Activated T-helper 17 cell treated with anti-CD3 and anti-CD28 coated beads, Interleukin-2, amount 50 U/mL, for 72 hours (primary cell): ENCODE measurements at places on chromosomes 16 and 17. TPM values are rescaled to one million over a fixed set of nuclear protein-coding genes. Genes with fewer than 3 reads are reported as not detected.

- no peak for ATAC-seq
Measured at GRCh38 chr16:13883881-13884280, 36.1 kb upstream of the ERCC4 start.

DNA sequence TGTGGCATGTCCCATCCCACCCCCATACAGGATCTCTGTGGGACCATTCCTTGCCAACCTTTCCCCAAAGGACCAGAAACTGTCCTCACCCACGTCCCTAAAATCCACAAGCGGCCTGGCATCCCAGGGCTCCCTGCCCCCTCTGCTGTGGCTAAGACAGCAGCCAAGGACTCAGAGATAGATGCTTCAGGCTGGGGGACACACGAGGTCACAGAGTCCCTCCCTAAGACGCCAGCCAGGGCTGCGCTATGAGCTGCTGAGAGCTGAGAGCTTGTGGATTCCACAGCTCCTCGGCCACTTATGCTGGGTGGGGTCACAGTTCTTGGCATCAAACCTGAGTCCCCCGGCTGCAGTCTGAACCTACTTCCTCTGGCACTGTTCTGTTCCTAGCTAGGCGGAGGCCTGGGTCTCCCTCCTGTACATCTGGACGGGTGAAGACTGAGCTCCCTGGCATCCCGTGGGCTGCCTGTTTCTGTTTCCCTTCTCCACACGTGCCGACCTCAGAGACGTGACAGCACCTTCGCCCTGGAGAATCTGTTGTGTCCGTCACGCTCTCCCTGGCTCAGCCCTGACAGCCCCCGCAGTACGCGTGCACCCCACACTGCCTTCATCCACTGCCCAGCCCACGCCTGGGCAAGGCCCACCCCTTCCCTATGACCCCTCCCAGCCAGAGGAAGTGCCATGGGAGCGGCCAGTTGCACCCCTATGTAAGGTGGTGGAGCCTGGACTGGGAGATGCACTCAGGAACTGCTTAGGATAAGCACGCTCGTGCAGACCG is 61.2 kb downstream of the ENGASE start:
- no peak for ATAC-seq

DNA sequence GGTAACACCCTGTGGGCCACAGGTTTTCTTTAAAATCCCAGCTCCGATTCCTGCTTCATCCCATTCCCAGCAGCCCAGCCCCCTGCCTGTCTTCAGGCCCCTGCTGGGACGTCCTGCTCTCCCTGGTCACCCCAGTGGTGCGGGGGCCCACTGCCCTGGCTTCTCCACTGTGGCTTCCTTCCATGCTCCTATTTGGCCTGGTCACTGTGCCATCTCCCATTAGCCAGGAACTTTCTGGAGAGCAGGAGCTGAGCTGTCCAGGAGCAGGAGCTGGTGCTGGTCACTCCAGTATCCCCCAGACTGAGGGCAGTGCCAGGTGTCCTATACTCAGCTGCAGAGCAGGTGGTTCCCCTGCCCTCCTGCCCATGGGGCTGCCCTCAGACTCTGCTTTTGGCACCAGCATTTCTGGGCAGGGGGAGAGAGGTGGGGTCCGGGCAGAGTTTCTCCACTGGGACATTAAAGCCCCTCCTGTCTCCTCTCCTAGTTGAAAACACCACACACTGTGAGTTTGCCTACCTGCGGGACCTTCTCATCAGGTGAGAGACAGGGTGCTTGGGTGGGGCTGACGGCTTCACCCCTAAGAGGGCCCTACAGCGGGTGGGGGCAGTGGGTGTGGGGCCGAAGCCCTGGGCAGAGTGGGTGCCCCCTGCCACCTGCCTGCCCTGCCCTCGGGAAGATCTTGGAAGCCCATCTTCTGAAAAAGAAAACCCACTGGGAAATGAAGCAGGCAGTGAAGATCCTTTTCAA is 356.2 kb downstream of the SEC14L1 start:
- no peak for ATAC-seq

DNA sequence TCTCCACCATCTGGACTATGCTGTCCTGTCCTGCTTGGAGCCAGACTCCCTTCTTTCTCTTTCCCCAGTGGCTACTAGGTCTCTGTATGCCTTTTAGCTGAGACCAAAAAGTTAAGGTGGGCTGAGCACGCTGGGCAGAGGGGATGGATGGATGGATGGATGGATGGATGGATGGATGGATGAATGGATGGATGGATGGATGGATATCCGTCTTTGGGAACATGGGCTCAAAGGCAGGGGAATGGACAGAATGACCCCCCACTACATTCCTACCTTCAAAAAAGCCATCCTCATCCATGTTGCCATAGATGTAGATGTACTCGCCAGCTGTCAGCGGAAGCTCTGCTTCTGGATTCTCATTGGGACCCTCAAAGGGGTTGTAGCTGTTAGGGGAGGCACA is 12.8 kb downstream of the TSPOAP1 start:
- no peak for ATAC-seq

DNA sequence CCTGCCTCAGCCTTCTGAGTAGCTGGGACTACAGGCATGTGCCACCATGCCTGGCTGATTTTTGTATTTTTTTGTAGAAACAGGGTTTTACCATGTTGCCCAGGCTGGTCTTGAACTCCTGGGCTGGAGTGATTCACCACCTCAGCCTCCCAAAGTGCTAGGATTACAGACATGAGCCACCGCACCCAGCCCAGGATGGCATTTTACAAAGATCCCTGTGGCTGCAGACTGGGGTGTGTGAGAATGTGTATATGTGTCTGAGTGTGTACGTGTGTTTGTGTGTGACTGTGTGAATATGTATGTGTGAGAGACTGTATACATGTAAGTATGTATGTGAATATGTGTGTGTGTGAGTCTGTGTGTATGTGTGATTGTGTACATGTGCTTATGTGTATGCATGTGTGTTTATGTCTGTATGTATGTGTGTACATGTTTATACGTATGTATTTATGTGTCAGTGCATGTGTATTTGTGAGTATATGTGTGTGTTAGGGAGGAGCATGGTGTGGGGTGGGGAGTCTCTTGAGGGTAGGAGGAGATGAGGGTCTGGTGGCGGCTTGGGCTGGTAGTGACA is 17.0 kb downstream of the RPTOR start:
- no peak for ATAC-seq

The RAPGEFL1 gene
- 9.9 TPM for total RNA-seq
